Effector memory CD8-positive, alpha-beta T cell (primary cell): ENCODE measurements at places on chromosomes 13 and 19.

DNA sequence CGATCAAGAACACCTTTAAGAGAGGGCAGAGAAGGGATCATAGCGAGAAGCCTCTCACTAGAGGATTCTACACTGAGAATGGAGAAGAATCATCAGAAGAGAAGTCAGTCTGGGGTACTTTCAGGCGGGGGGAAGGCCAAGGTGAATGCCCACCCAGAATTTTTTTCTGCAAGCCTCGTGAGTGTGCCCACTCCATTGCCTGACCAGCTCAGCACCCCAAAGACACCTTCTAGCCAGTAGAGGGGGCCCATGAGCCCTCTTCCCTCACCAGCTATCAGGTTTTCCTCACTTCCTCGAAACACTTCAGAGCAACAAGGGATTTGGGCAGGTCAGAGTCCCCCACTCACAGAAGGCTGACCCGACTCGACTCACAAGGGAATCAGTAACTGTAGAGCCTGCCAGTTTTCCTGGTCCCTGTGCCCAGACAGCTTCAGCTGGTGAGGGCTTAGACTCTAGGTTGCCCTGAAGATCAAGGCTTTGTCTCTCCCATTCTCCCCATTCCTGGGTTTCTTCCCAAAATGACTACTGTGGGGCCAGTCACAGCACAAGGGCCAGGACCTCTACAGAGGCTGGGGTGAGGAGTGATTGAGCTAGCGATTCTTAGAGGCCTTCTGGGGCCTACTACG is 18.4 kb downstream of the NLRP13 start:
- DNase-seq, result no peak

- DNase-seq, result no peak
Measured at GRCh38 chr19:58409010-58409790, 751 bp downstream of the ZNF584 start.

GRCh38 chr13:106996867-106997618 is 429.1 kb upstream of the ARGLU1 start:
- DNase-seq, result no peak

DNA sequence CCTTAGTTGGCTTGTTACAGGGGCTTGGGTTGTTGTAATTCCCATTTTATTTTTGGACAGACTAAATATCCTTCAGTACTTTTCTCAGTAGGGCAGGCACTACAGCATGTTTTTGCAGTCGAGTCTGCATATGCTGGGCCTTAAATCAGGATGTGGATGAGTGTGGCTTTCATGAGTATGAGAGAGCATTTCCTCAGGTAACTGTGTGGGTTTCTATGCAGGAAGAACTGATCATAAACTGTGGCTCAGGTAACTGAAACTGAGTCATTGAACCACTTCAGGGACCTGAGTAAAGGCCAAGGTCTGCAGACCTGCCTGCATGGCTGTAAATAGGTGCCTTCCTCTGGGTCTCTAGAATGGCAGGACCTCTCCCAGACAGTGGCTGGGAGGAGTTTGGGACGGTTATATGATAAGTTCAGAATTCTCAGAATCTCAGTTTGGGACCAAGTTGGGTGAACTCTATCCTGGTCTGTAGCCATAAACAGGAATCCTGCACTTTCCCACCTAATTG is 112.1 kb downstream of the ZNF737 start:
- DNase-seq, result no peak

DNA sequence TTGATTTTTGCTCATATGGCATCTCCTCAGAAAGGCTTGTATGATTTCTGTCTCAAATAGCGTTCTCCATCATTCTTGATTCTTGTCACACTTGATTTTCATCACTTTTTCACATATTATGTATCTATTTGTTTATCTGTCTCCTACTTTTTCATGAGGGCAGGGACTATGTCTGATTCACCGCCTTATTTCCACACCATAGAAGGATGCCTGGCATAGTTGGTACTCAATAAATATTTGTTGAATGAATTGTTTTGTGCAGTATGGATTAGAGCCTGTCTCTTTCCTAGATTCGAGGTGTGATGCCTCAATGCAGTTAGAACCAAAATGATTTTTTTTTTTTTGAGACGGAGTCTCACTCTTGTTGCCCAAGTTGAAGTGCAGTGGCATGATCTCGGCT is 12.1 kb downstream of the SAE1 start:
- no peak for DNase-seq

DNA sequence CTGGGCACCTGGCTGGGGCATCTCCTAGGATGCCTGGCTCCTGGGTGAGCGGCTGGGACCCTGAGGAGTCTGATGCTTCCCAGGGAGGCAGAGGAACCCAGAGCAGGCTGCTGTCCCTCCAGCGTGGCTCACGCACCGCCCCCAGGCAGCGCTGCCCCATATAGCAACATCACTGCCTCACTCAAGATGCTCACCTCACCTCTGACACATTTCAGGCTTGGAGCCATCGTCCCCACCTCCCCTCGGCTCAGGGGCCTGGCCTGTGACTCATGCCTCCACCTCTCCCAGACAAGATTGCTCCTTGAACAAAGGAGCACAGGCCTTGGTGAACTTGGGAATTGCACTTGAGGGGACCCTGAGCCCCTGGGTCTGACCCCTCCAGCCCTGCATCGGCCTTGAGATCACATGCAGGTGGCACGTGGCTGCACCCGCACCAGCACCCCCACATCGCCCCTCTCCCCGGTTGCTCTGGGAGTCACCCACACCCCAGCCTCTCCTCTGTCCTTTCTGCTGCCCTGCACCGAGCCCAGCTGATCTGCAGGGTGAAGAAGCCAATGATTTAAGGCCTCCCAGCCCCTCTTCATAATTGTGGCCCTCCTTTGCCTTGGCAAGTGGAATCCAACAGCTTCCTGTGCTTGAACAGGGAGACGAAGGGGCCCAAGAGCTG is 11.2 kb downstream of the CEBPA start:
- DNase-seq, result no peak

DNA sequence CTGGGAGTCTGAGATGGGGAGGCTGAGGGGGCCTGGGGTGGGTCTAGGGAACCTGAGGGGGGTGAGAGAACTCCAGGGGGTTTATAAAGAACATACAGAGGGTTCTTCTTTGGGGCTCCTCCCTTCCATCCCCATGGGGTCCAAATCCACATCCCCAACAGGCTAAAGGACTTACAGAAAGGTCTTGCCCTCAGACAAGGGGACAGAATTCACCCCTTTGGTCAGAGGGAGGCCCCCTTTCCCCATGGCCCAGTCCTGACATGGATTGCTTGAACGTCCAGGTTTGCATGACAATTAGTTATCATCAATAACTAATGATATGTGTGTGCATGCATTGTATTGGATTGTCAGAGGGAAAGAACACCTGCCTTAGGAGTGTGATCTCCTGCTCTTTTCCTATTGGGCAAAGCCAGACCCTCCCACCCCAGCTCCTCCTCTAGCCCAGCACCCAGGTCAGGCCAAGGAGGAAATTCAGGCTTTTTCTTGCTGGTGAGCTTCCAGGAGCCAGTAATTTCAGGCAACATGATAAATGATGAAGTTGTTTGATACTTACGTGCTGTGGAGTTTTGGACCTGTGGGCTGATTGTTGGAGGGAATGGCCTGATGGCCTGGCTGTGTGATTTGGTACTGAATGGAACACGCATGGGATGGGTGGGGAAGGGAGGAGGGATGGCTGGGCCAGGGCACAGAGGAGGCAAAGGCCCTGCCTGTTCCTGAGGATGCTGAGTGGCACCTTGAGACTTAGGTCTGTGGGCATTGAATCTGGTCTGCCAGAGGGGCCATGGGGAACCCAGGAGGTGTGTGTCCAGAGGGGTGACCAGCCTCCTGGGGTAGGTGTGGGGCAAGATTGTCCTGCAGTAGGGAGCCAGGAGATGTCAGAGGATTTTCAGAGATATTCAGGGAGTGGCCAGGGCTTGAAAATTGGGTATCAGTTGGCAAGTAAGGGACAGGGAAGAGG is 1.1 kb downstream of the KLHL26 start:
- DNase-seq, result no peak

GRCh38 chr19:39927076-39927475 is 7.4 kb downstream of the FCGBP start:
- DNase-seq, result no peak

DNA sequence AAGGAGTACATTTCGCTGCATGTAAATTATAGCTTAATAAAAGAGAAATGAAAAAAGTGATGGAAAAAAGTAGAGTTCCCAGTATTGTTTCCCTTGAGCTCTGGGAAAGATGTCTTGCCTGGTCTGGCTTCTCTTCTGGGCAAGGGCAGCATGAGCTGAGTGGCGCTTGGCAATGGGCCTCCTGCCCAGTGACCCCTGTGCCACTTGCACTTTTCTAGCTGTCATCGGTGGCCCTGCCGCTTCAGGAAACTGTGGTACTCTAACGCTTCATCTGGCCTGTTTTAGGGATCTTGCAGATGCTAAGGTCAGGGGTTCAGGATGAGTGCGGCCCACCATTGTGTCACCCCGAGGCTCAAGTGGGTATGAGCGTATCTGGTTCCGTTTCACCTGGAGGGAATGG is 161.4 kb downstream of the MTUS2 start:
- no peak for DNase-seq

- no peak for DNase-seq
Measured at GRCh38 chr13:96540670-96541069, 450.8 kb downstream of the HS6ST3 start.

DNA sequence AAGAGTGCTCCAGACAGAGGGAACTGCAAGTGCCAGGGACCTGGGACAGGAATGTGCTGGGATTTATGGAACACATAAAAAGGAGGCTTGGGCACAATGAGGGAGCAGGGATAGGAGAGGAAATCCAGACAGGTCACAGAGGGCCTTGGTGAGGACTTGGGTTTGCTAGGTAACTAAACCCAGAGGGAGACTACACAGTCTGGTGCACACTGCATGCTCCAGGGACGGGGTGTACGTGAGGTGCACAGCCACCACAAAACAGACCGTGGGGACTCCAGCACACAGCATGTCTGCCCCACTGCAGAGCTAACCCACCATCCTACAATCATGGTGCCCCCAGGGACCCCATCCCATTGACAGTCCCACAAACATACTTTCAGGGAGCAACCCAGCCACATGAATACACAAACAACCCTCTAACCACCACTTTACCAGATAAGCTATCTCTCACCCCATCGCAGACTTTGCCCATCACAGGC is 5.5 kb upstream of the ZFP36 start:
- DNase-seq, result no peak

GRCh38 chr19:7533281-7533885 is 2.1 kb upstream of the PNPLA6 start:
- no peak for DNase-seq

- no peak for DNase-seq
Measured at GRCh38 chr13:83984793-83985192, 102.5 kb upstream of the SLITRK1 start.

DNA sequence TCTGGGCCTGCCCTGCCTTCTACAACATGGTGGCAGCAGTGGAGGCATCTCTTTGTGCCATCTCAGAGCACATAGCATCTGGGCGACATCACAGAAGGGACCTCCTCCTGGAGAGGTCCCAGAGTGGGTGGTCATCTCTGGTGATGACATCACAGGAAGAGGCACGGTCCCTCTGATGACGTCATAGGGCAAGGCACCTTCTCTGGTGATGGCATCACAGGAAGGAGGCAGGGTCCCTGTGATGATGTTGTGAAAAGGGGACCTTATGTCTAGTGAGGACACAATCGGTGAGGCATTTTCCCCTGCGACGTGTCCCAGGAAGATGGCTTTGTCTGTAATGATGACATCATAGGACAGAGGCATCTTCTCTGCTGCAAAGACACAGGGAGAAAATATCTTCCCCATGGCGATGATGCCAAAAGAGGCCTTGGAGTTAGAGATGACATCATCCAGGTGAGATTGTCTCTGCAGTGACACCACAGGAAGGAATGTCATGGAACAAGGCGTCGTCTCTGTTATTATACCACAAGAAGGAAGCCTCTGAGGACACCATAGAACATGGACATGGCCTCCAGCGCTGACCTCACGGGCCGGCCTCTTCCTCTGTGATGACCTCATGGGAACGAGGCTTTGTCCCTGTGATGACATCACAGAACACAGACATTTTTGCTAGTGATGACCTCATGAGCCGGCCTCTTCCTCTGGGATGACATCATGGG is 10.7 kb downstream of the SHISA7 start:
- no peak for DNase-seq

DNA sequence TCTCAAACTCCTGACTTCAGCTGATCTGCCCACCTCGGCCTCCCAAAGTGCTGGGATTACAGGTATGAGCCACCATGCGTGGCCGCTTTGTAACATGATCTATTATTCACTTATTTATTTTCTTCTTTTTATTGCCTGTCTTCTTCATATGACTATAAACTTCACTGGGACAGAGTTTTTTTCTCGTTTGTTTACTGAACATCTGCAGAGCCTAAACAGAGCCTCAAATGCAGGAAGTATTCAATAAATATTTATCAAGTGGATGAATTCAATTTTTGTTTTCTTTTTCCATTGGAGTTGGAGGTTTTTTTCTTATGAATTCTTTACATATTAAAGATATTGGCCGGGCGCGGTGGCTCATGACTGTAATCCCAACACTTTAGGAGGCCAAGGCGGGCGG is 54.7 kb downstream of the SKA3 start:
- no peak for DNase-seq

- DNase-seq, result no peak
Measured at GRCh38 chr13:32010136-32010535, 21.4 kb upstream of the FRY start.

GRCh38 chr13:83162493-83162892 is 719.8 kb downstream of the SLITRK1 start:
- no peak for DNase-seq

DNA sequence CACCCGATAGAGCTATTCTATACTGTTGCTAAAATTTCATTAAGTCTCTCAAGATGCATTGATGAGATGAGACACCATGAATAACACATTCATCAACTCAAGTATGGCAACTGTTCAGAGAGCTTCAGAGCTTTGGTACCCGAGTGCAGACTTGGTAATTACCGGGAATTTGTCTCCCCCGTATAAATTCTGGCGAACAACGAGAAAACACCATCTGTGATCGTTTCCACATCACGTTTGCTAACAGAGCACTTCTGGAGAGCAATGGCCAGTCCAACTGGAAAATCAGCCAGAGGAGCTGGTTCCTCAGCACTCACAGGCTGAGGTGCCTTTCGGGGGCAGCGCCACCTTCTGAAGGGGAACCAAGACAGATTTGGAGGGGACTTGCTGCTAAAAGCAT is 40.2 kb downstream of the SUGP2 start:
- DNase-seq, result no peak

GRCh38 chr13:27139565-27139964 is 32.0 kb downstream of the USP12 start:
- DNase-seq, result no peak

DNA sequence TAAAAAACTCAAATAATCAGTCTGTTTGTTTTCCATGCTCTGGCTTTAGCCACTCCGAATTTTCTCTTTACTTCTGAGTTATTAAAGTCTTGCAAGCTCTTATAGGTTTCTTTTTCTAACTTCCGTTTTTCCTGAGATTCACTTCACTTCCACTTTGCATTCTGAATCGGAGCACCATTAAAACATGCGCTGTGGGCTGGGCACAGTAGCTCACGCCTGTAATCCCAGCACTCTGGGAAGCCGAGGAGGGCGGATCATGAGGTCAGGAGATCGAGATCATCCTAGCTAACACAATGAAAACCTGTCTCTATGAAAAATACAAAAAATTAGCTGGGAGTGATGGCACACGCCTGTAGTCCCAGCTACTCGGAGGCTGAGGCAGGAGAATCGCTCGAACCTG is 357.9 kb downstream of the SLITRK6 start:
- no peak for DNase-seq

GRCh38 chr19:4352701-4353121 is 9.3 kb downstream of the MPND start:
- DNase-seq, result peak; percentile 64
